ENCODE measurements at places on chromosomes 13 and 19.

DNA sequence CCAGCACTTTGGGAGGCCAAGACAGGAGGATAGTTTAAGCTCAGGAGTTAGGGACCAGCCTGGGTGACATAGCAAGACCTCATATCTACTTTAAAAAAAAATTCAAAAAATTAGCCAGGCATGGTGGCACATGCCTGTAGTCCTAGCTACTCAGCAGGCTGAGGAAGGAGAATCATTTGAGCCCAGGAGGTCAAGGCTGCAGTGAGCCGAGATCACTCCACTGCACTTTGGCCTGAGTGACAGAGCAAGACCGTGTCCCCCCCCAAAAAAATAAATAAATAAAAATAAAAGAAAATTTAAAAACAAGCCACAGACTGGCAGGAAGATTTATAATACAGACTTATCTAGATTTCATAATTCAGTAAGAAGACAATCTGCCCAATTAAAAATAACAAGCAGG lies 14.8 kb downstream of the PSPC1 start:
- no peak for DNase-seq

GRCh38 chr13:60152114-60152513 lies 11.6 kb downstream of the DIAPH3 start:
- no peak for DNase-seq

DNA sequence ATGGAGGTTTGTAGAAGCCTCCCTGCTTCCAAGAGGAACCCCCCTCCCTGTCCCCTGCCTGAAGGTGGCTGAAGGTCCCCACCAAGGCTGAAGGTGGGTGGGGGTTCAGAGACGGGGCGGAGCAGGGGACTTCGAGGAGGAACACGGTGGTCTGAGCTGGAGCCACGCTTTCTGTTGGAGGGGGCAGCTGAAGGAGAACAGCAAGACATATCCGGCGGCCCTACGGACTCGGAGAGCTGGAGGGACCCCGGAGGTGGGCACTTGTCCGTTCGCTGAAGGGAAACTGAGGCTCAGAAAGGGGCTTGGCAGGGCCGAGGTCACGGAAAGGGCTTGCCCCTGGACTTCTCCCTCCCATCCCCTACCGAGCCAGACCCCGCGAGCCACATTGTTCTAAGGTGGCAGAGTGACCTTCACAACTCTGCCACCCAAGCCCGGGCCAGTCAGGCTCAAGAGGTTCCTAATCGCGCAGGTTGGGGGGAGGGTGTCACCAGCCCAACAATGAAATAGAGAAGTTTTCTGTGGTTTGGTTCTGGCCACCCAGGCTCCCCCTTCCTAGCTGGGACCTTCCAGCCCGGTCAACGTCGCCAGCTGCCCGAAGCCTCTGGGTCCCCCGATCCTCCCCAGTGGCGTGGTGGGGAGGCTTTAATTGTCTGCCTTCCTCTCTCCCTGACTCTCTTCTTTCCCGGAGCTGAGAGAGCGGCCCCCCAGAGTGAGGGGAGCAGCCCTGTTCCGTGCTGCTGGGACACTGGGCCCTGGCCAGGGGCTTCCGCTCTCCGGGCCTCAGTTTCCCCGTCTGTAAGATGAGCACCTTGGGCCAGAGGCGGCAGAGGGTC lies 15.5 kb upstream of the KCNN1 start:
- no peak for DNase-seq

DNA sequence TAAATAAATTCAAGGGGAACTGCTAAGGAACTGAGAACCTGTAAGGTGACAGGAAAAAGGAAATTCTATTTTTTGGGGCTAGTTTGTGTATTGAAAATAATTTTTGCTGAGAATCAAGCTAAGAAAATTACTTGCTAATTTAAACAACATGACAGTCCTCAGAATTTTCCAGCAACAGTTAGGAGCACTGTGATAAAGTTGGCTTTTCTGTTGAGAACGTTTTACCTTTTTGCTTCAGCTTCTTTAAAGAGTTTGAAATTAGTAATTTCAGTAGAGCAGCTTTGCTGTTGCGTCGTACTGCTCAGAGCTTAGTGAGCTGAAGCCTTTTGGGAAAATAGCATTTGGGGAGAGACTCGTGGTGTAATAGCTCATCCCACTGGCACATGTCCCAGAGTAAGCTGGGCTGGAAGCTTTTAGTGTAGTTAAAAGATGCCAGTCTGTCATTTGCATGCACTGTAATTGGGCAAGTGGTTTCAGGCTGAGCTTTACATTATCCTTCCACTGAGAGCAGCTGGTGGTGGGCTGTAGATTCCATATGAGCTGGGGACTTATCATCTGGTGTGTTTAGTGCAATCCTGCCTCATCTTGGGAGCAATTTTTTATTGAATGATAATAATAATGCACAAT lies 69.8 kb downstream of the LRCH1 start:
- DNase-seq, result peak; percentile 79

GRCh38 chr13:29730253-29730652 lies 120.2 kb downstream of the UBL3 start:
- DNase-seq, result no peak

DNA sequence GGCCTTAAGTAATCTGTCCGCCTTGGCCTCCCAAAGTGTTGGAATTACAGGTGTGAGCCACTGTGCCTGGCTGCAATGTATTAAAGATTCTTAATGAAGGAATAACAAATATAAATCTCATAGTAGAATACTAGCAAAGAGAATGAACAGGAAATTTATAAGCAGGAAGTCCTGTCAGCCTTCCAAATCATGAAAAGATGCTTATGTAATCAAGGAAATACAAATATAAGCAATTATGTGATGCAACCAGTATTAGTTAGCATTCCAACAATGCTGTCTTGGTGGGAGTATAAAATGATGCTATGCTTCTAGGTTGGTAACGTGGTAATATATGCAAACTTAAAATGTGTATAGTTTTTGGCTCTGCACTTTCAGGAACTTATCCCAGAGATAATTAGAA lies 133.8 kb downstream of the PDS5B start:
- DNase-seq, result peak; percentile 43

GRCh38 chr13:21777166-21777565 lies 106.3 kb downstream of the FGF9 start:
- DNase-seq, result no peak

DNA sequence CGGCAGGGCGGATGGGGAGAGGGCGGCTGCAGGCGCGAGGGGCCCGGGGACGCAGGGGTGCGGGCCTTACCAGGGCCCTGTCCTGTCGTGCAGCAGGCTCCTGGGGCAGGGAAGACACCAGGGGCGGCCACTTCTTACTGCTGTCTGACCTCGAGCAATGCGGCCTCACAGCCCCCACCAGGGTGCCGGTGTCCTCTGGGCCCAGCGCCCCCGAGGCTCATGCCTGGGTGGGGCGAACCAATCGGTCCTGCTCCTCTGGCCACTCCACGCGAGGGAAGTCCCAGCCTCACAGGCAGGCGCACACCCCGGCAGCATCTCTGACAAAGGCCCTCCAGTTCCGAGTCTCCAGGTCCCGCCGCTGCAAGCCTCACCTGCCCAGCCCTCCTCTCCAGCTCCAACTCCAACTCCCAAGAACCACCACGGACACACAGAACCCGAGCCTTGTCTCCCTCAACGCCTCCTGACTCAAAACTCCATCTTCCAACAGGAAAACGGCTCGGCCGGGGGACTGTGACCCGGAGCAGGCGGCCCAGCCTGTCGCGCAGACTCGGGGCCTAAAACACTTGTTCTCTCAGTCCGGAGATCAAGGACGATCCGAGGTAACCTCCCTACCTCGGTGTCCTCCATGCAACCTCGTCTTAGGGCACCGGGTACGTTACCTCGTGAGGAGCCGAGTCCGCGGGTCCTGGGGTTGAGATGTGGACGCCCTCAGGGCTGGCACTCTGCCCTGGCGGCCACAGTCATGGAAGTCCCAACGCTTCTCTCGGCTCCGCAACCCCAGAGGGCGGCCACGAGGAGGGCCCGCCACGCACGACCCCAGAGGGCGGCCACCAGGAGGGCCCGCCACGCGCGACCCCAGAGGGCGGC lies 6.5 kb downstream of the FGF22 start:
- no peak for DNase-seq

DNA sequence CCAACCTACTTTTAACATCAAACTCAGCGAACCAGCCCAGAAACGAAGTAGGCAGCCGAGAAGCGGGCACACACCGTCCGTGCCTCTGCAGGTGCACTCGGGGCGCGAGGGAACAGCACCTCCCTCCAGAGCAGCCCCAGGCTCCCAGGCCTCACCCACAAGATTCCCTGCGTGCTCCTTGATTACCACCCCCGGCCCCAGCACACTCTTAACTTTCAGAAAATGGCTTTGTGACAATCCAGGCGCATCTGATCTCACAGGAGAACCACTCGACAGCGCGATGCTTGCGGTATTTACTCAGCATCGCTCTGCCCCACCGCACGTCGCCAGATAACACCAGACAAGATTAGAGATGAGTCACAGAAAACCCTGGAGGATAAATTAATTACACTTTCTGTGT lies 134.9 kb upstream of the SPACA7 start:
- no peak for DNase-seq

DNA sequence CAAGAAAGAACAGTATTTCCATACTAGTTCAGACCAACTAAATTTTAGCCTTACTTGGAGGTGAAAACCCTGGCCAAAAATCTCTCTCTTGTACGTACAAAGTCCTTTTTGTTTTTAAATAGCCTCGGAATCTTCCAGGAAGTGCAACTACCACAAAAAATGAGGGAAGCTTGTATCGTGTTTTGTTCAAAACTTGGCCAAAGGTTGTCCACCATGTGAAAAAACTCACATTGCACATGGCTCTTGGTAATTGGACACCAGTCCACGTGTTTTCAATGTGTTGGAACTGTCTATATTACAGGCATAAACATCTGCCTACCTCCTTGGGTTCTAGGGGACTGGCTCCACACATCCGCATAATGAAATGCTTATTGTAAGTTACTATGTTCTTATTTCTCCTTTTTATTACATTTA lies 15.2 kb upstream of the STRN4 start:
- DNase-seq, result no peak

DNA sequence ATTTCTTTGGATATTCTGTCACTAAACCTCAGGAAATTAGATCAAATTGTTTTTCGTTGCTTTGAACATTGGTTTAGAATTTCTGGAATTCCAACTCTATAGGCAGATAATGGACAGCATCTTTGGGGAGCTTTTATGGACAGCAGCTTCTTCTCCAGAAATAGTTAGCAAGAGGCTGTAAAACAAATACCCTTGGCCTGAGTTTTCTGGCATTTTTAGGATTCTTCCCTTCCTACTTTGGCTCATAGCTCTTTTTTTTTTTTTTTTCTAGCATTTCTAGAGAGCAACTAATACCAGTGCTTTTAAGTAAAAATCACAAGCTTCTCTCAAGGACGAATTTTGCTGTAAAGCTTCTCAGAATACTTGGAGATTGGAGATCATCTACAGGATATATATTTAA lies 169.8 kb upstream of the SPRY2 start:
- no peak for DNase-seq

GRCh38 chr19:18021121-18021755 lies 13.3 kb downstream of the ARRDC2 start:
- peak; percentile 85 for DNase-seq

DNA sequence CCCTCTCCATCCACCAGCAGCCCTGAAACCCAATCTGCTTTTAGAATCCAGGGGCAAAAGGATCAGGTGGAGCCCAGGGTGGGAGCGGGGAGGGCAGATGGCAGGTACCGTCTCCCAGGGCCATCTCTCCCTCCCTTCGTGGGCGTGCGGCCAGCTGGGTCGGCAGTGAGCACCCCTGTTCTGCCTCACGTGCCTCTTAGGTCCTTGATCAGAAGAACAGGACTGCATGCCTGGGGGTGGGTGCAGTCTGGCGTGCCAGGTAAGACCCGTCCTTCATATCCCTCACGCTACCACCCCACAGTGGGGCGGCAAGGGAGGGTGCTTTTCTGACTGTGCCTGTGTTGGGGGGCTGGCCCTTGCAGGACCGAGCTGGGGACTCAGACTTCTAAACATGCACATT lies 2.0 kb downstream of the SLC8A2 start:
- no peak for DNase-seq

GRCh38 chr19:1475751-1476437 lies 3.1 kb downstream of the C19orf25 start:
- no peak for DNase-seq

- DNase-seq, result no peak
Observed at GRCh38 chr19:15286688-15287365, 45.5 kb downstream of the BRD4 start.

DNA sequence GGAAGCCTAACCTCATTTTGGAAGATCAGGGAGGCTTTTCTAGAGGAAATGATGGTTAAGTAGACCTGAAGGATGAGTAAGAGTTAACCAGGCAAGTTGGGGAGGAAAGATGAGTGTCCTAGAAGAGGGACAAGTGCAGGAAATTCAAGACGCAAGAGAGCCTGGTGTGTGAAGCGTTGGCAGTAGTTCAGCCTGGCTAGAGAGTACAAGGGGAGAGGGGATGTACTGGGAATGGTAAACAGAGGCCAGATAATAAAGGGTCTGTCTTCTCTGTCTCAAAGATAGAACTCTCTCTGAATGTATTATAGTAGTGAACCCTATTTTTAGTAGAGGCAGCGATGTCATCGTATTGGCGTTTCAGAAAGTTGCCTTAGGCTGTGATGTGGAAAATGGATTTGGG lies 9.7 kb downstream of the DPY19L3 start:
- DNase-seq, result no peak

DNA sequence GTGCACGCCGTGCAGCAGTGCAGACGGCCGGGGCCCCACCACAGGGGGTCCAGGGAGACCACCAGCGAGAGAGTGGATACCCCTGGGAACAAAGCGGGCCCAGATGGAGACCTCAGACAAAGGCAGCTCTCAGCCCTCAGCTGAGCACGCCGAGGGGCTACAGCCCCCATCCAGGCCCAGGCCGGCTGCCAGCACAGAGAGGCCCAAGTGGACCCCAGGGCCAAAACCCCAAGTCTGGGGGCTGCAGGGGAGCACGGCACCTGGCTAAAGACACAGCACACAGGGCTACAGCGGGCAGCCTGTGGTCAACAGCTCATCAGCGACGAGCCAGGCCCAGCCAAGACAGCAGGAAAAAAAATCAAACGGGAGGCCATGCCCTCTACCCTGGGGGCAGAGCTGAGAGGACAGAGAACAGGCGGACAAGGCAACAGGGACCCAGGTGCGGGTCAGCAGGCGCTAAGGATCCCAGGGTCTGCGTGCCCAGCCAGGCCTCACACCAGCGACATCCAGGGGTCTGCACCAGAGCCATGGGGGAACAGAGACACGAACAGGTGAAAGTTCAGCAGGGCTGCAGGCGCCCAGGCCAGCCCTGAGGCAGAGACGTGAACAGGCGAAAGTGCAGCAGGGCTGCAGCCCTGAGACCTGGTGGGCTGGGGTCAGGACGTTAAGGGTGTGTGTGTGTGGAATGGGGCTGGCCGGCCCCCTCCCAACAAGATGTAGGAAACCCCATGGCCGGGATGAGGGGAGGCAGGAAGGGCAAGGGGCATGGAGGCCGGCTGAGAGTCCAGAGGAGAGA lies 34.3 kb downstream of the RASA3 start:
- DNase-seq, result no peak
